ENCODE measurements at places on chromosomes 5 and 9. TPM values are rescaled to one million over a fixed set of nuclear protein-coding genes. Genes with fewer than 3 reads are reported as not detected.
A peak's percentile ranks its signal among the peaks of the same experiment; 100 is the strongest.

DNA sequence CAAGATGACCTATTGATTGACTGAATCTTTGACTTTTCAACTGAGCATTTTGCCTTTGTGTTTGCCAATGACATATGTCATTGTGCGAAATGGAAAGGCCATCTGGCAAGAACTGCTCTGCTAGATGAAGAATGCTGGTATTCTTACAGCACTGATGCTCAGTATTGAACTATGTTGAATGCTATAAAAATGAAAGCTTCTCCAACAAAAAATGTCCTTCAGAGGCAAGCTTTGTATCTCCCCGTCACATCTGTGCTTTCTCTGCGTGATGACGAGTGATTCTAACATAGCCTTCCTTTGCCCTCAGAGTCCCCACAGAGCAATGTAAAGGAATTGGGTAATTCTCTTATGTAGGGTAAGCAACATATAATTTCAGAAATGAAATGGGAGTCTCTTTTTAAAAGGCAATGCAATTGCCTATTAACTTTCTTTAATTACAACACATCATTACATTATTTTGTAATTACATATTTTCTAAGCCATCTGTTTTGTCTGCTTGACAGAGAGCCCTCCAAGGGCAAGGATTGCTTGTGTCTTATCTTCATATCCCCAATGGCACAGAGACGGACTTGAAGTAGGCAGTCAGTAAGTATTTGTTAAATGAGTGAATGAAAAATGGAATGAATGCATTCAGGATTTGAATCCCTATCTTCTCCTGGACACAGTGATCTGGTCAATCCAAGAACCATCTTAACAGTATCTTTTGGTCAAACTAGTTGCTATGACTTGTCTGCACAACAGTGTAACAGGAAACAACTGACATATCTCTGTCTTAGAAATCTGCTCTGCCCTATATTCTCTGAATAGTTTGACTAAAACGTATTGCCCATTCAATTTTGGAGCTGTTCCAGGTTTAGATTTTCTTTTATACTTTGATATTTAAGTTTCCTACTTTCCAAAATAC lies 46.1 kb downstream of the ENC1 start:
- no peak for DNase-seq

- no peak for DNase-seq
Measured at GRCh38 chr9:125541840-125542243, 165.2 kb downstream of the MAPKAP1 start.

DNA sequence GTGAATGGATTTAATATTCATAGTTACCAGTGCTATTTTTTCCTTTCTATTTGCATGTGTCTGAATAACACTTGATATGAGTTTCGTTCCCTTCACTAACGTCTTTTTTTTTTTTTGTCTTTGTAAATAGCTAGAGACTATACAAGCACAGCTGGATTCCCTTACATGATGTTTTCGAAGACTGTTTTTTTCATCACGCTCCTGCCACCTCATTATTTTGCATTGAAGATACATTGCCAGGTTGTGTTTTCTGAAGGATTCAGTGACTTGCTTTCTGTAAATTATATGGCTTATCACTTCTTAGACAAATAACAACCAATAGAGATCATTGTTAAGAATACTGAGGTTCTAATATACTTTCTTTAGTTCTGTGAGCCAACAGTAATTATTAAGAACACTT lies 207.5 kb downstream of the COMMD10 start:
- DNase-seq: no peak

- peak; percentile 27 for DNase-seq
Measured at GRCh38 chr5:148482697-148483462, 99.1 kb downstream of the FBXO38 start.

DNA sequence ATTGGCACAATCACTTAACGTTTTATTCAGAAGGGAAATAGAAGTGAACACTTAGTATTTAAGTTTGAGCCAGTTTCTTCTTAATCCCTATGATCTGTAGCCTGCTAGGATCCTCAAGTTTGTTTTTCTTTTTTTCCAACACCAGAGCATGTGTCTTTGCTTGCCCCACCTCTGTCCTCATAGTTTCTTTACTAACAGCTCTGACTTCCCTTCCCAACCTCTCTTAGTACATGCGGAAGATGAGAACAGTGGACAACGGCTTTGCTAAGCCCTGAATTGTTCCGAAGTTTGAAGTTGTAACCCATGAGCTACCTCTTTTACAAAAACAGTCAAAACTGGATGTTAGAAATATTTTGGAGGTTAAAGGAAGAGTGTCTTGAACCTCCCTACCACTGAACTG lies 61.7 kb upstream of the TAF11L2 start:
- DNase-seq: no peak

- DNase-seq: no peak
Measured at GRCh38 chr9:85178474-85178873, 508.9 kb downstream of the NTRK2 start.

- DNase-seq: no peak
Measured at GRCh38 chr9:26928902-26929495, 18.0 kb downstream of the PLAA start.

DNA sequence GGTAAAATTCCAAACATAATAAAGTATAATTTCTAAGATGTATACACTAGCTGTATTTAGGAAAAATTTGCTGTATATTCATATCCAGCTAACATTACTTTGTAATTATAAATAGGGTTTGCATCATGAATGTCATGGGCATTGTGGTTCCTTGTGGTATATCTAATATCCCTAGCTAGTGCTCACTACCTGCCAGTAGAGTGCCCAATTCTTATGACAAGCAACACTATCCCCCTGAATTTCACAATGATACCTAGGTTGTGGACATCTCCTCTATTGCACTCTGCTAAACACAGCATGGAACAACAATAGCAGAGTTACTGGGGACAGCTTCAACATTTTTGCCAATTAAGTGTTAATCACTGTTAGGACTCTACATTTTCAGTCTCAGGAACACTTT lies 1656.5 kb downstream of the EFNA5 start:
- DNase-seq: no peak

GRCh38 chr5:75052192-75053053 lies at the start of gene GCNT4:
Gene GCNT4 (minus strand): TSS chr5:75052558. CDS start chr5:75030037, 22,521 bp downstream.
- DNase-seq: peak; percentile 69

The LOX gene
- 1.2 TPM for total RNA-seq

The SPINK4 gene
- total RNA-seq: 13.2 TPM

The FPGS gene
- total RNA-seq: 41.0 TPM

The DPM2 gene
- total RNA-seq: 30.4 TPM

The GAS1 gene
- 57.3 TPM for total RNA-seq

Measured in mucosa of descending colon (tissue), 3 donors.